Hippocampal formation (tissue), 2 donors: ENCODE measurements at places on chromosomes 5 and 9.

GRCh38 chr9:128917151-128917849 lies 3.5 kb upstream of the PHYHD1 start:
- DNase-seq, result peak; percentile 35

DNA sequence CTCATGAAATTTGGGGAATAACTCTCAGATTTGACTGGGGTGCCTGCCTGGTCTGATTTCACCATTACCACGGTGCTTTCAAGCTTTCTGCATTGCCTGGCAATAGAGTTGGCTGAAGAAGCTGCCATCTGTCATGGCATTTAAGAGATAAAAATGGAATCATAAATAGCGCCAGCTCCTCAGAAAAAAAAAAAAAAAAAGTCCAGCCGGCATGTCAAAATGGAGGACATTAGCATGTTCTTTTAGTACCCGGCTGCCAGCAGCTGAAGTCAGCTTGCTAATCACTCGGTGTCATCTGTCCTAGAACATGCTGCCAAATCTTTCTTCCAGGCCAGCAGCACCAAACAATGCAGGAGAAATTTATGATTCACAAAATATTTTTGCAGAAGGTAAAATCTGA lies 57.7 kb upstream of the CER1 start:
- DNase-seq, result peak; percentile 42

GRCh38 chr5:151684690-151685361 lies 1.9 kb downstream of the SPARC start:
- no peak for DNase-seq

DNA sequence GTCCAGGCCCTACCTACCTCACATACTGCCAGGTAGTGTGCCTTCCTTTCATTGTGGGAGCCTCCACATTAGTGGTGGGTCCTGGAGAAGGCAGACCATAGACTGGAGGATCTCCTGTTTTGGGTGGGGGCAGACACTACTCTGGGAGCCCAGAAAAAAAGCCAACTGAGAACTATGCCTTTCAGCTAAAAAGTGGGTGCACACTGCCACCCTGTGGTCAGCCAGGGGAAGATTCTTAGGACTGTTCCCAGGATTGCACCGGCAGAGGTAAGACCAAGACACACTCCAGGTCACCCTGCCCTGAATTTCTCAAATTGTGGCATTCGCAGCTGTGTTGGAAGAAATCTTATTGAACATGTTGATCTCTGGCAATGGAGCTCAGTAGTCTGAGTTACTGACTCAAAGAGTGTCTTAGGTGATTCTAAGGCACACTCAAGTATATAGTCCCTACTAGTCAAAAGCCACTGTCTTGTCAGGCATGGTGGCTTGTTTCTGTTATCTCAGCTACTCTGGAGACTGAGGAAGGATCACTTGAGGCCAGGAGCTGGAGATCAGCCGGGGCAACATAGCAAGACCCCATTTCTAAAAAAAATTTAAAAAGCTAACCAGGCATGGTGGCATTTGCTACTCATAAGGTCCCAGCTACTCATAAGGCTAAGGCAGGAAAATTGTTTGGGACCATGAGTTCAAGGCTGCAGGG lies 3.6 kb downstream of the SIGMAR1 start:
- DNase-seq, result peak; percentile 59

GRCh38 chr9:4855841-4856240 lies 63.1 kb downstream of the RCL1 start:
- DNase-seq, result peak; percentile 32

- DNase-seq, result peak; percentile 9
Observed at GRCh38 chr9:89252651-89253267, 58.2 kb upstream of the CKS2 start.

- no peak for DNase-seq
Observed at GRCh38 chr9:35854091-35854762, 16.0 kb downstream of the OR13J1 start.

DNA sequence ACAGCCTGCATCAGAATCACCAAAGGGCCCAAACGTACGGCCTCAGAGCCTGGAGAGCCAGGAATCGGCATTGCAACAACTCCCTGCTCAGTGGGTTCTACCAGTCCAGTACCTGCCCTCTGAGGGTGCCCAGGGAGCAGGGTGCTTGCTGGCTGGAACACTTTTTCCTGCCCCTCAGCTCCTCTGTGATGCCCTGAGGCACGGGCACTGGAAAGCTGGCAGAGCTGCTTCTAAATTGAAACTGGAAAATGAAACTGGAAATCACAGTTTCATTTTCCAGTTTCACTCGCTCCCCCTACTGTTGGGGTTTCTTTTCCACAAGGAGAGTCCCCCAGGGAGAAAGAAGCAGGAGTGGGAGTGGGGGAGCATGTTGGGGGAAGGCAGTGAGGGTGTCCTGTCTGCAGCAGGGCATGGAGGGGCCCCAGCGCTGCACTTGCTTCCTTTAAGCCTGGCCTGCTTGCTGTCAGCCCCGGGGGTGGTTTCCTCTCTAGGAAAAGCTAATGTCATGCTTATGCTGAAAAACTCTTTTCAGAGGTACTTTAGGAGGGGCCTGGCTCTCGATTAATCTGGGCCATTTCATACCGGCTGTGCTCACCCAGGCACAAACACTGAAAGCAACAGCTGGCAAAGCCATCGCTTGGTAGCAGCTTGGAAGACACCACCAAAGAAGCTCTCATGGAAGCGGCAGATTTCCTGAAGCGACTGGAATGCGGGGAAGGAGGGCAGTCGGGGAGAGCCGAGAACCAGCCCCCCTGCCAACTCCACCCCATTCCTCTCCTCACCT lies 26.2 kb downstream of the IRF1 start:
- no peak for DNase-seq

- DNase-seq, result no peak
Observed at GRCh38 chr9:96441798-96442445, 8.0 kb upstream of the HABP4 start.

- no peak for DNase-seq
Observed at GRCh38 chr5:92939428-92939827, 641.6 kb downstream of the NR2F1-AS1 start.

DNA sequence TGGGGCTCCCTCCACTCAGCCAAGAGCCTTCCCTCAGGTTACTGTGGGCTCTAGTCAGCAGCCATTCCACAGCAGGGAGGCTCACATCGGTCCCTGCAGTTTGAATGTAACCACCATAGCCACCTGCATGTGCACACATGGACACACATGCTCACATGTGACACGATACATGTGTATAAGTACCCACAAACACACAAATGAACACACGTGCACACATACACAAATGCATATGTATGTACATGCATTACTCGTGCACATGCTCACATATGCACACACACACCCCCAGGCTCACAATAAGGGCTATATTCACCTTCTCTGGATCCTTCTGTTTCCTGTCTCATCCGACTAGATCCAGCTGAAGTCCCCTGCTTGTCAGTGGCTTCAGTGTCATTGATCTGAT lies 36.2 kb downstream of the UBE2QL1 start:
- DNase-seq, result no peak

DNA sequence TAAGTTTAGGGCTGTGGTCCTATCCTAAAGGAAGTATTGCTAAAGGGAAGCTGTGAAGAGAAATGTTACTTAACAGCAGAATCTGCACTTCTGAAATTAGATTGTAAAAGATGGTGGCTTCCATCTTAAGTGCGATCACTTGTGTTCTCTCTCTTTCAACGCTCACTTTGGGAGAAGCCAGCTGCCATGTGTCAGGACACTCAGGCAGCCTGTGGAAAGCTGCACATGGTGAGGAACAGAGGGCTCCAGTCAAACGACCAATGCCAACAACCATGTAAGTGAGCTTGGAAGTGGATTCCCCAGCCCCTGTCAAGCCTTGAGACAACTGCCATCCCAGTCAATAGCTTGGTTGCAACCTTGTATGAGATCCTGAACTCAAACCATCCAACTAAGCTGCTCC lies 51.7 kb upstream of the GLRX start:
- DNase-seq, result no peak

GRCh38 chr9:126709241-126709640 lies 95.5 kb downstream of the LMX1B start:
- DNase-seq, result no peak

DNA sequence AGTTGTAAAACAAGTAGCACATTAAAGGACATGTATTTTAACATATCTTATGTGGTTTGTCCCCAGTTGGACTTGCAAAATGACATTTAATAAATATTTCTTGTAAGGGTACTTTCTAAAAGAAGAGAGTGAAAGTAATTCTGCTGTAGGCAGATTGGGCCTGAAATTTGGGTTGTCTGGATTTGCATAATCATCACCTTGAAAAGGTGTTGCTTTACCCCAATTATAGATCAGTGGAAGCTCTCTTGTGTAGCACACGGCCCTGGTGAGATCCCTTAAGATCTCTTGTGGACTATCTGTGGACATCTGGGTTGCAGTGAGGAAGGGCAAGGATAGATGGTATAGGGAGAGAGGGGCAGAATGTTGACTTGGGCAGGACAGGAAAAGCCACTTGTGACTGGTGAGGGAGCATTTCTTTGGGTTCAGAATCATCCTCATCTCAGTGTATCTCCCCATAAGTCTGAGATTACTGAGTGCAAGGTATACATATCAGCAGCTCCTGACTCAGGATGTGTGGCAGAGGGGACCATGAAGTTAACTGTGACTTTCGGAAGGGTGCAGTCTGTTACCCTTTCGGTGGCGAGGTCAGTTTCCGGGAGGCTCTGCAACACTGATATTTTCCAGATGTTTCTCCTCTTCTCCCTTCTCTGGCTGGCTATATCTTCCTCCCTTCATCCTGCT lies 2.0 kb upstream of the TNFAIP8 start:
- DNase-seq, result no peak

DNA sequence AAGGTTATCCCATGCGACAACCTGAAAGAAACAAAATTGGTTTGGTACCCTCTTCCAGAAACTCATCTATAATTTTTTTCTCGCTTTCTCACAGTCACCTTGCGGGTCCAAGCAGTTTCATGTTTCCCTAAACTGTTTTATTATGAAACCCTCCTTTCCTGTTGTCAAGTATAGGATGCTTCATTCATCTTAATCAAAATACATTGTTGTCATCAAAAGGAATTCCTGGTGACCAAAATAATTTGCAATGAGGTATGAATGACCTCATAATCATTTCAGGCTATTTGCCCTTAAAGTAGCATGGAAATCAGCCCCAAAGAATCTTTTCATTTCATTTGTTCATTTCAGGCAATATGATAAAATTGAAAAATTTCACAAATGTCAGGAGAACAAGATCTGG lies 503.0 kb downstream of the SPATA31D1 start:
- no peak for DNase-seq

DNA sequence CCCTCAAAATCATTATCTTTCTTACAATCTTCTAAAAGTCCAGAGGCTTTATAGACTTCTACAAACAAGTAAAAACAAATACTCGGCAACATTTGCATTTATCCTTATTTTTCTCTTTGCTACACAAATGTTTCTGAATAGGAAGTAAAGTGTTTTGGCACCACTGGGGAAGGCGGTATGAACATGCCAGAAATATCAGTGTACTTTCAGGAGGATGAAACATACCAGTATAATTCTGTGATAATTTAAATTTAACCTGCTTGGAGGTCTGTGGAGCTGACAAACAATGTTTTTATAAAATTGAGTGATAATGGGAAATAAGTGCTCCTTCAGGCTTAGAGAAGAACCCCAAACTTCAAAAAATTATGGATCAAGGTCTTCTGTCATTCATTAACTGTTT lies 51.8 kb downstream of the MRPS27 start:
- DNase-seq, result no peak

- peak; percentile 60 for DNase-seq
Observed at GRCh38 chr5:59673438-59674058, 220.0 kb downstream of the PDE4D start.

- DNase-seq, result no peak
Observed at GRCh38 chr5:154547551-154547950, 69.5 kb upstream of the HAND1 start.

GRCh38 chr9:38724754-38725153 lies 4.8 kb upstream of the FAM240B start:
- no peak for DNase-seq

DNA sequence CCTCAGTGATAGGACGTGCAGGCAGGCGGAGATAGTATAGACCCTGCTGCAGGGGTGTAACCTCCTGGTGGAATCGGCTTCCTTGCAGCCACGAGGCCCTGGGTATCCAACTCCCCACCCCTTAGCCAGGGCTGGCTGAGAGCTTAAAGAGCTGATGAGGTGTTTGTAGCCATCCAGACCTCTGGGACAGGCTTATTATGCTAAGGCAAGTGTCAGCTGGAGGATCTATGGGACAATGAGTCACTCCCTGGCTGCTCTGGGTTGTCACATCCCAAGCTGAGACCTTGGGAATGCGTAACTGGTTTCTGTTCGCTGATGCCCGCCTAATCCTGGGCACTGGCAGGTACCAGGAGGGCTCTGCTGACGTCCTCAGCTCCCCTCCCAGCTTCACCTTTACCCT lies 38.9 kb downstream of the DAB2IP start:
- DNase-seq, result no peak

GRCh38 chr9:28365020-28365640 lies 791.8 kb upstream of the C9orf72 start:
- DNase-seq, result no peak

DNA sequence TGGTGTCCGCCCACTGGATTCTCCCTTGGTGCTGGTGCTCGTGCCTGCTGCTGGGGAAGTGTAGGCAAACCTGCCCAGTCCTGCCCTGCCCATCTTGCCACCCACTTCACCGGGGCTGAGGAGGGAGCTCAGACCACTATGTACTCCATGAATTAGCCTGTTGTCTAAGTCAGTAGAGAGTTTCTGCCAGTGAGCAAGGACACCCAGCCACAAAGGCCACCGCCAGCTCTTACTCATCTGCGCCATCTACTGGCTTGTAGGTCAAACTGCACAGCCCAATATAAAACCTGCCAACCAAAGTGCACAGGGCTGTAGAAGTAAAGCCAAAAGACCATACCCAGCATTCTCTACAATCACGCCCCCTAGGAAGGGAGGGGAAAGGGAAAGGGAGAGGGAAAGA lies 102.3 kb downstream of the GLIS3 start:
- DNase-seq, result peak; percentile 6

- no peak for DNase-seq
Observed at GRCh38 chr5:168350315-168350714, 58.9 kb downstream of the WWC1 start.

- DNase-seq, result no peak
Observed at GRCh38 chr5:138980441-138980840, 105.3 kb upstream of the LRRTM2 start.

DNA sequence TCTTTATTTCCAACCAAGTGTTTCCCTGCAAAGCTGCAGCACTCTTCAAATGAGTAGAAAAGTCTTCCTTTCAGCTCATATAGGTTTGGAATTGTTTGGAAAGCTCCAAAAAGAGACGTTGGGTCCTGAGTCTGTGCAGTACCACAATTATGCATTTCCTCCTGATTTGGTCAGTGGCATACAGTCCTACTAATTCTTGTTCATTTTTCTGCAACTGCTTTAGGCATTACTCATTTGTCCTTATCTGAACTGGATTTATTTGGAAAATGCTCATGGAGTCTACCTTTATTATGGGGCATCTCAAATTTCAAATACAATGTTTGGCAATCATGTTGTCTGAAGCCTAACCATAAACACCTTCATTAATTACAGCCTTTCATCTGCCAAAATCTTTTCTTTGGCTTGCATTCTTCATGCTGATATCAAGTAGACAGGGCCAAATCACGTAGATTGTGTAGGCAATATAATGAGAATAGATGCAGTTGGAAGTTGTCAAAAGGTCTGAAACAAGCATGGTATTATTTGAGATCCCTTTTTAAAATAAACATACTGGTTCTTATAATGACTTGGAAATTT lies 232.8 kb downstream of the TLE1 start:
- no peak for DNase-seq

- peak; percentile 83 for DNase-seq
Observed at GRCh38 chr5:141524604-141525597, 36.0 kb downstream of the PCDHGC5 start.

- no peak for DNase-seq
Observed at GRCh38 chr9:104872656-104873488, 55.1 kb downstream of the ABCA1 start.
